ENCODE measurements at places on chromosomes 7 and 10.

GRCh38 chr7:2876031-2876731 is 32.1 kb upstream of the GNA12 start:
- no peak for DNase-seq

GRCh38 chr7:134724606-134725005 is 54.8 kb upstream of the CALD1 start:
- DNase-seq: no peak

DNA sequence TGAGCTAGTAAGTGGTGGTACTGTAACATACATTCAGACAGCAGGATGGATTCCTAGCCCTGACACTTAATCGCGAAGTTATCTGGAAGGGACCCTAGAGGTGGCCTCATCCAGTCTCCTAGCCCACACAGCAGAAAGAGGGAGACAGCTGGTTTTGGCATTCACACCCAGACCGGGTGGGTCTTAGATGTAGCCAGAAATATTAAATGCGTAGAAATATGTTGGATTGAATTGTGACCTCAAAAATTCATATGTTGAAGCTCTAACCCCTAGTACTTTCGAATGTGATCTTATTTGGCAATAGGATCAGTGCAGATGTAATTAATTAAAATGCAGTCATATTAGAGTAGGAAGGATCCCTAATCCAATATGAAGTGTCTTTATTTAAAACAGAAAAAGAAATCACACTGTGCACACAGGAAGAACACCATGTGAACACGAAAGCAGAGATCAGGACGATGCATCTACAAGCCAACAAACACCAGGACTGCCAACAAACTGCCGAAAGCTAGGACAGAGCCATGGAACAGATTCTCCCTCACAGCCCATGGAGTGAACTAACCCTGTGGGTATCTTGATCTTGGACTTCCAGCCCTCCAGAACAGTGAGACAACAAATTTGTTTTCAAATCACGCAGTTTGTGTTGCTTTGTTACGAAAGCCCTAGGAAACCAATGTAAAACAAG is 2.9 kb upstream of the XPNPEP1 start:
- DNase-seq: no peak

DNA sequence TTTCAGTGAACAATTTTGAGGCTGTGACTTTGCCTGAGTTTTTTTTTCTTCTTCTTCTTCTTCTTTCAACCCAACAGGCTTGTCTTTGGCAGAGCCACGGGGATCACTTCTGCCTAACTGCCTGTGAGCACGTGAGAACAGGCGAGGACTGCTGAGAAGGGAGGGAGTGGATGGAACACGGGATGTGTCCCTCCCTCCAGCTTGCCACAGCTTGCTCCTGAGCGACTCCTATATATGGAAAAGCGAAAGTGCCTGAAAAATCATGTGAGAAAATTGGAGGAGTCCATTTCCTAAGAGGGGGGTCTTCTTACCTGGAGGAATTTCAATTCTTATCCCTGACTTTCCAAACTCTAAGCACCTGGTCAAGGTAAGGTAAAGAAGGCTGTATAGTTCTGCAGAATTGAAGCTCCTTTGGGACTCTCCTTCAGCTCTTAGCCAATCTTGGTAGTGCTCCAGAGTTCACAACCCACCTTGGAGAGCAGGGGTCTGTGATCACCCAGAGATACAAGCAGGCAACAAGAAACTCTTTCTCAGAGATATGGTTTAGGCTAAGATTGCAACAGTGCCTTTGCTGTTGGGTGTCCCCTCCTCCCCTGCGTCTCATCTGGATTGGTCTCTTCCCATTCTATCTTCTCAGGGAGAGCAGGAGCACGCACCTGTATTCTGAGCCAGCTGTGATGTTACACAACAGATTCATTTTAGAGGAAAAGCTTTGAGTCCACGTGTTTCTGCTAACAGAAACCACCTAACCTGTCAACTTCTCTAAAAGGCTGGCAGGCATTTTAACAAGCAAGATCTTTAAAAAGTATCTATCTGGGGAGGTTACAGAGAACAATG is at the start of gene MAT1A:
MAT1A (minus strand) TSS at position 208 of the 837 bp plus-strand sequence. CDS start 235 bp downstream, outside the sequence.
- DNase-seq: no peak

DNA sequence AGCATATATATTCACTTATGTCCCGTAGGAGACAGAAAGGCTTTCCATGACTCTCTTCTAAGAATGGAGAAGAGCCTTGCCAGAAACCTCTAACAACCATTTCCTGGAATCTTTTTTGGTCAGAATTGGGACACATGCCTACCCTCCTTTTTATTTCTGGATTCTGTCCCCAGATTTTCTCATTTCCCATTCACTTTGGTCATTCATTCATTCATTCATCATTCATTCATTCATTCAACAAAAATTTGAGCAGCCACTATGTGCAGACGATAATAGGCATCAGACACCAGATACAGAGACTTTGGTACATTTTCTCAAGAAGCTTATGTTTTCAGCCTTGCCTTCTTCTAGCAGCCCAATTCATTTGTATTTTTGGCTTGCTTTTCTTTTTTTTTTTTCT is 6.0 kb downstream of the ENTPD7 start:
- no peak for DNase-seq

GRCh38 chr7:3120513-3120912 is 76.8 kb upstream of the CARD11 start:
- no peak for DNase-seq

DNA sequence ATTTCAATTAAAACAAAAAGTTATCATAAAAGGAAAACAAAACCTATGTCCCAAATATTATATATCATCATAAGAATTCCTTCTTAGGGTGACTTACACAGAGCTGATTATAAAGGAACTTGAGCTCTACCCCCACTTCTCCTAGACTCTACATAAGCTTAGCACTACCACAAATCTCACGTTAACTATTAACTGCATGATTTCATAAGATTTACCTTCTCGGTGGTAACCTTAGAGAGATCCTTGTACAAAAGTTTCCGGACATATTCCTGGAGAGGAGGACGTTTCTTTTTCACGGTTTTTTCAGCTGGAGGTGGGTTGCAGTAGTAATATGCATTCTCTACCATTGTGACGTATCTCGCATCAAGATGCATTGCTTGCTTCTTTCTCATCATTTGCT is 83.7 kb downstream of the UPF2 start:
- no peak for DNase-seq

GRCh38 chr10:63409465-63410027 is 56.2 kb downstream of the JMJD1C start:
- no peak for DNase-seq

- DNase-seq: no peak
Observed at GRCh38 chr10:126375926-126376554, 12.2 kb downstream of the ADAM12 start.

- DNase-seq: no peak
Observed at GRCh38 chr10:114095559-114096337, 52.1 kb downstream of the ADRB1 start.

- no peak for DNase-seq
Observed at GRCh38 chr7:37047260-37047659, 323.0 kb upstream of the AOAH start.

- no peak for DNase-seq
Observed at GRCh38 chr7:108406222-108406890, 49.9 kb downstream of the NRCAM start.

DNA sequence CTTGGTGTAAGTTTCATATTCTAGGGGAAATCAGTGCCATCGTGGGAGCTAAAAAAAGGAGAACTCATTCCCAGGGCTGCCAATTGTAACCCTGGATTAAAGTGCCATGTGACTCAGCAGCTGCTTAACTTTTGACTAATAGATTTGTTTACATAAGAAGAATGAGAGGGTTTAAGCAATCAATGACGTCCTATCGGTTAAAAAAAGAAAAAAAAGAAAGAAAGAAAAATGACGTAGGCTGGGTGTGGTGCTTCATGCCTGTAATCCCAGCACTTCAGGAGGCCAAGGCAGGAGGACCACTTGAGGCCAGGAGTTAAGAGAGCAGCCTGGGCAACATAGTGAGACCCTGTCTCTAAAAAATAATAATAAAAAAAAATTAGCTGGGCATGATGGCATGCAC is 116.2 kb upstream of the AFAP1L2 start:
- DNase-seq: no peak

- no peak for DNase-seq
Observed at GRCh38 chr7:55071411-55072175, 52.8 kb downstream of the EGFR start.

DNA sequence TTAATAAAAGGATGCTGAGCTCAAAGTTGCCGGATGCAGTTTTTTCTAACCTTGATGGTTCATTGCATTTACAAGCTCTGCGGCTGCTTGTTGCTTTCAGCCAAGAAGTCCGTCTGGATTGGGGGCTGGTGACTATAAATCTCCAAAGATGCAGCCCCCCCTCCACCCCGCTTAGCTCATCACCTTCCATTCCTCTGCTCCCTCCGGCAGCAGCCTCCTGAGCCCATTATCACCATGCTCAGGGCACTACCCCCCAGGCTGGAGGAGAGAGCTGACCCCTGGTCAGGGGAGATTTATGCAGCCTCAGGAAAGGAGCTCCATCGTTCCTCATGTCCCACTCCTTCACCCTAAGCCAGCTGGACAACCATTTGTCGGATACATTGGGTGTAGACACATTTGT is 55.3 kb upstream of the ZRANB1 start:
- no peak for DNase-seq

DNA sequence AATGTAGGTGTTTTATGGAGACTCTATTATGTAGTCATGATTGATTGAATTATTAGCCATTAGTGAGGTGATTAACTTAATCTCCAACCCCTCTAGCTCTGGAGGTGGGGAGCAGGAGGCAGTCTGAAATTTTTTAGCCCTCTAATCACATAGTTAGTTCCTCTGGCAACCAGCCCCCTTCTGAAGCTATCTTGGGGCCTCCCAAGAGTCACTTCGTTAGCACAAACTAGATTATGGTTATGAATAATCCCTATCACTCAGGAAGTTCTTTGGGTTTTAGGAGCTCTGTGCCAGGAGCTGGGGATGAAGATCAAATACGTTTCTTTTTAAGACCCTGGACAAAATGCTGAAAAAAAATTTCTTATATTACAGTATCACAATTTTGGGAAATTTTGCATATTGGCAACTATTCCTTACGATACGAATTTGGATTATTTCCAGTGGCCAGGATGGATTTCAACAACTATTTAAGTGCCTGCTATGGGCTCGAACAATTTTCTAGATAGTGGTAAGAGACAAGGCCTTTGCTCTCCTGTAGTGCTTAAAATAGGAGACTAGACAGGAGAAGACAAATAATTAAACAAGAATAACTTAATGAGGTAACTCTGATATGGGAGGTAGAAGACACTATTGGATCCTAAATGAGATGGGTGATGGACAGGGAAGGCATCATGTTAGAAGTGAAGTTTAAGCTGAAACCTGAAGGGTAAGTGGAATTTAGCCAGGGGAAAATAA is 52.9 kb downstream of the BTAF1 start:
- no peak for DNase-seq

DNA sequence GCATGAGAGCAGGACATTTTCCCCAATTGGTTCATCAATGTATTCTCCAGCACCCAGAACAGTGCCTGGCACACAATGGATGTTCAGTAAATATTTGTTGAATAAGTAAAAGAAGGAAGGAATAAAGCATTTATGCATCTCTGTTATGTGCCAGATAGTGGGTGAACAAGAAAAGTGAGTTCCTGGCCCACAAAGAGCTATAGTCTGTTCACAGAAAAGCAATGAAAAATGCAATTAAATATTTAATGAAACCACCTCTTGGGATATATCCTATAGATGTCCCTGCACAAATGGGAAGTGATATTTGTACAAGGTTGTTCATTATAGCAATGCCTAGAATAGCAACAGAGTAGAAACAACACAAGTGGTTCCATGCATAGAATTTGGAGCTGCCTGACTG is 2.1 kb downstream of the ABCA13 start:
- no peak for DNase-seq

DNA sequence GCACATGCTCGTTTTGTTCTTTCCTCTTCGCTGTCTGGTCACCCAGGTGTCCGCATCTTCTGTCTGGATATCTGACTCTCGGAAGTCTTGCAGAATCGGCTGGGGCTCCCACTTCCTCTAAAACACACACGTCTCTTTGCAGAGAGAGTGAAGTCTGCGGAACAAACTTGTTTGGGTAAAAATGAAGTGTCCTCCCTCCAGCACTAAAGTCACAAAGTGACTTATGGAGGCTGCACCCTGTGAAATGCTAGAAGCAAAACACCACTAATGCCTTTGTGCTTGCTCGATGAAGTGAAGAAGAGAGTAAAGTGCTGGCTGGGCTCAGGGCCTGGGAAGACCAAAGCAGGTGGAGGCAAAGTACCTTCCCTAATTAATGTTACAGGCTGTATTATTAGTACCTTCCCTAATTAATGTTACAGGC is 71.4 kb downstream of the FGFR2 start:
- DNase-seq: no peak

GRCh38 chr10:7015457-7015856 is 395.4 kb downstream of the SFMBT2 start:
- no peak for DNase-seq

DNA sequence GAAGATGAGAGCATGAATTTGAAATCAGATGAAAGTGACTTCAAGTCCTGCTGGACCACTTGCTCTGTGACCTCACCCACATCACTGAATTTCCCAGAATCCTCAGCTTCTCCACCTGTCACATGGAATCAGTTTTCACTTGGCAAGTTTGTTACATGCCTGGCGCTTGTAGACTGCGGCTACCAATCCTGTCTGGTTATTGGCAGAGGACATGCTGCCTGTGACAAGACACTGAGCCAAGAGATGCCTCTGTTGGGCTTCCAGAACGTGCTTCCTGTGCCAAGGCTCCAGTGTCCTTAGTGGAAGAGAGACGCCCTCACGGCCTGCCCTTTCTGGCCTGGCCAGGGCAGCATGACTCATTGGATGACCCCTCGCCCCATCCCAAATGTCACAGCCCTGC is 4.4 kb upstream of the MYL10 start:
- no peak for DNase-seq

- no peak for DNase-seq
Observed at GRCh38 chr10:115355162-115355760, 262.1 kb downstream of the ATRNL1 start.

DNA sequence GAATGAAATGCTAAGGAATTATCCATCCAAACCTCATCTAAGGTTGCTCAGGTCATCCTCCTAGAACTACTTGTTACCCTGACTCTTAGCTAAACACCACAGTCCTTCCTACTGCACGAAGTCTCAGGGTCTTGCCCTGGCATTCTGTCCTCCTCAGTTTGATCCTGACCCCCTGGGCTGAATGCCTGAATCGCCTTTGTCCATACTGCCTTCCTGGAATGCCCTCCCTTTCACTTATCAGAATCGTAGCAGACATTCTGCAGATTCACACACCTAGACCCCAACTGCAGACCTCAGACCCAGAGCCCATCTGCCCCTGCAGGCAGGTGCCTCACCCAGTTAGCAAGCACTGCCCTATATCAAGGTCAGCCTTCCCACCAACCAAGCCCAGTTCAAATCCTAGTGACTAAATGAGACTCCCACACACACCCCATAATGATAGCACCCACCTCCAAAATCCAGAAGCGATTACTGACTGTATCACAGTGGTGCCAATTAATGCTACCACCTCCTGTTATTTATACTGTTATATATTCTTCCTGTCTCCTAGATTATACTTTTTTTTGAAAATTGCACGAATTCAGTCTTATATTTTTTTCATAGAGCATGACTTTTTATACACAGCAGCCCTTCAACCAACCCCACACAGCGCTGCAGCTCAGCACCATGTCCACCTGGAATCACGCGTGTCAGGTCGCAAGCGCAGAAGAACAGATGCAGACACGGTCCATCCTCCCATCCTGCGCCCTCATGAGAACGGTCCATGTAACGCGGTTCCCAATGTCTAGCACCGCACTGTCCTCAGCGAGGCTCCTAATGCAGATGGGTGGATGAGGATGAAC is 3.7 kb downstream of the PARD3 start:
- DNase-seq: no peak

Data from hypothalamus (tissue), 51 donors.